Naive thymus-derived CD8-positive, alpha-beta T cell (primary cell): ENCODE measurements at places on chromosomes 7 and 10. TPM values are rescaled to one million over a fixed set of nuclear protein-coding genes. Genes with fewer than 3 reads are reported as not detected.
A peak's percentile ranks its signal among the peaks of the same experiment; 100 is the strongest.

CHST12 gene
- 21.7 TPM for polyA plus RNA-seq

DNA sequence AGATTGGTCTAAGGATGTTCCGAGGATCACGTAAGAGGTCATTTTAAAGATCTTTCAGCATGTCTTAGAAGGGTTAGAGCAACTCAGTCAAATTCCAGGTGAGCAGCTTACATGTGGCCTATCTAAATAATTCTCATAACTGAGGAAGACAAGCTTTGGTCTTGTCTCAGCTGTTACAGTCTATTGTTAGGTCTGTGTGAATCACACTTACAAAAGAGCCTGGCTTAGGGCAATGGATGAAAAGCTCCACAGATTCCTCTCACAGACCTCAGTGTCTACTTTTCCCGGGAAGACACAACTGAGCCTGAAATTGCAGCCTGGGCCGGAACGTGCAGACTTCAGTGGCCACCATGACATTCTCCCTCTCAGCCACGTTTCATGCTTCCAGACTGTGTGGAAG is 173.1 kb downstream of the INHBA start:
- DNase-seq, result no peak

DNA sequence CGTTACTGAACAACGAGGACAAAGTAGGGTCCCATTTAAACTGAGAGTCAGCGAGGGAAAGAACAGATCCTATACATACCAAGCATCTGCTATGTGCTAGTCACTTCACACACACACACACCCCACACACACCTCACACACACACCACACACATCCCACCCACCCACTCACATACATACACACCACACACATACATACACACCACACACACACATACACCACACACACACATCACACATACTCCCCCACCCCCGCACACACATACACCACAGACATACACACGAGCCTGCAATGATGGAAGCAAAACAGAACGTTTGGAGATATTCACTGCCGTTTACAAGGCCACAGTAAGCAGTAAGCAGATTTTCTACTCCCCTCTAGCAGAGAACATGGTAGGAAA is 607 bp upstream of the GRB10 start:
- no peak for DNase-seq

DNA sequence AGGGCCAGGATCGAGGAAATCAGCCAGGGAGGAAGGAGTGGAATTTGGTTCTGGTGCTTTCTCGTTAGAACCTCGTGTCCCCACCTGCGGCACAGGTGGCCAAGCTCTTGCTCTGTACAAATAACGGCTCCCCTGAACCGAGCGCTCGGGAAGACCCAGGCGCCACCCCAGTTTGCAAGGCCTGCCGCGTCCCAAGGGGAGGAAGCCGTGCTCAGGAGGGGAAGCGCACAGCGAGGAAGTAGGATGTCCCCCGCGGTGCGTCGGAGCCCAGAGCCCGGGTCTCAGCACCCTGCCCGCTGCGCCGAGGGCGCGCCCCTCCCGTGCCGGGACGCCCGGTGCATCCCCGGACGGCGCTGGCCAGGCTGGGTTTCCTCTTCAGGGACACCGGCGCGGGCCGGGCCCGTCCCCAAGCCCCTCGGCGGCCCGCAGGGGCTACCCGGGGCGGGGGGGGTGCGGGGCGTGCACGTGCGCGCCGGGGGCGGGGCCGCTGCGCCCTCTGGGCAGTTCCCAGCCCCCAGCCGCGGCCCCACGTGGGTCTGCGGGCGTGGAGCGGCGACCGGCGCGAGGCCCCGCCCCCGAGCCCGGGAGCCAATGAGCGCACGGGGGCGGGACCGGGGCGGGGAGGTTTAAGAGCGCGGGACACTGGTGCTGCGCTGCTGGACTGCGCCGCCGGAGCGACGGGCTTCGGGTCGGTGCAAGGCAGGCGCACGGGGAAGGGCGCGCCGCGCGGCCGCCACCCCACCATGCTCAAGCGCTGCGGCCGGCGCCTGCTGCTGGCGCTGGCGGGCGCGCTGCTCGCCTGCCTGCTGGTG is at the start of gene LFNG:
TSS of gene LFNG (plus strand) at position 656 of the 812 bp plus-strand sequence. CDS start at position 744, 88 bp downstream.
- peak; percentile 91 for DNase-seq

ZNF316 gene
- polyA plus RNA-seq, result 1.8 TPM

DNA sequence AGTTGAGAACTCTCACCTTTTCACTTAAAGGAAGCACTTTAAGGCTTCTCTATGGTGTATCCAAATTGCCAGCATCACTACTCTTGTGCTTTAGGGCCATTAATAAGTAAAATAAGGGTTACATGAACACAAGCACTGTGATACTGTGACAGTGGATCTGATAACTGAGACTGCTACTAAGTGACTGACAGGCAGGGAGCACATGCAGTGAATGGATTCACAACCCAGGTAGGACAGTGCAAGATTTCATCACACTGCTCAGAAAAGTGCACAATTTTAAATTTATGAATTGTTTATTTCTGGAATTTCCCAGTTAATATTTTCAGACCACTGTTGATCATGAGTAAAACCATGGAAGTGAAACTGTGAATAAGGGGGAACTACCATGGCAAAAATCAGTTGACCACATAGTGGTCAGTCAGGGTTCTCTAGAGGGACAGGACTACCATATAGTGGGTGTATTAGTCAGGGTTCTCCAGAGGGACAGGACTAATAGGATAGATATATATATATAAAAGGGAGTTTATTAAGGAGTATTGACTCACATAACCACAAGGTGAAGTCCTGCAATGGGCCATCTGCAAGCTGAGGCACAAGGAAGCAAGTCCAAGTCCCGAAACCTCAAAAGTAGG is 20.9 kb upstream of the CYP51A1 start:
- DNase-seq, result no peak

HDAC9 gene
- polyA plus RNA-seq, result 2.1 TPM

TCERG1L gene
- not detected for polyA plus RNA-seq

- no peak for DNase-seq
Observed at GRCh38 chr10:74947781-74948401, 121.5 kb downstream of the KAT6B start.

ZPBP gene
- polyA plus RNA-seq, result not detected

DNA sequence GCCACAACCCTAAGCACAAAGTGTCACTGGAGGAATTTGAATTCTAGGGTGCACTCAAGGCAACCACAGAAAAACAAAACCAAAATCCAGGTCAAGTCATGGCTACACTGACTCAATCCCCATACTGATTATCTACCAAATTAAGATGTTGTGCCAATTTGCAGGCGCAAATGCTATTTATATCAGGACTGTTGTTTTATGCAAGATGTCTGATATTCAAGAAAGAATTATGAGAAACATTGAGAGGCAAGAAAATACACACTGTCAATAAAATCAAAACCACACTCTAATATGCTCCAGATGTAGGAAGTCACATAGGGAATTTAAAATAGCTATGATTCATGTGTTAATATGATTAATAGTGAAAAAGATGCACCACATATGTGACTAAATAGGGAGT is 141.3 kb upstream of the MINDY3 start:
- DNase-seq, result no peak

SLIT1 gene
- not detected for polyA plus RNA-seq

LRIT1 gene
- polyA plus RNA-seq, result not detected

DNA sequence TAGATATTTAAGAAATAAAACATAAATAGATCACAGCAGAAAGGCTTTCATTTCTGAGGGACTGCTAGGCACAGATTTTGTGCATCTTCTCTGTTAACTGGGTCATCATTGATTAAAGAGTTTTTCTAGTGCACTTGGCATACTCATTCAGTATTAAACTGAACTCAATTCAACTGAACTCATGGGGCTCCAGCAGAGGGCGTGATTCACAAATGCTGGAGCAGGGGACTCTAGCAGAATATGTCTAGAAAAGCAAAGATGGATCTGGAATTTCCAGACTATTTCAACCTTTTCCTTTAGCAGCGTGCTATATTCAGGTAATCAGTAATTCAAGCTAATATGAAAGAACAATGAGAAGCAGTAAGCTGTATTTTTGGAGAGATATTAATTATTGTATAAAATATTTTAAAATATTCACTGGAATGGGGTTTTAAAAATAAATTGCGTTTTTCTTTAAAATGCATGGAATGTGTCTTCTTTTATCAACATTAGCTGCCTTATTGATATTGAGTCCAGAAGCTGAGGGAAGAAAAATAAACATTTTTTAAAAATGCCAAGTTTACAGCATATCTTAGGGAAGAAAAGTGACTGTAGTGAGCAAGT is 296.8 kb upstream of the CACNA2D1 start:
- no peak for DNase-seq
